ENCODE measurements at places on chromosomes 16 and 17.
A peak's percentile ranks its signal among the peaks of the same experiment; 100 is the strongest.

GRCh38 chr16:15598648-15599190 is 44.2 kb downstream of the MARF1 start:
- DNase-seq = no peak

GRCh38 chr17:51006601-51007000 is 114.1 kb downstream of the SPAG9 start:
- peak; percentile 53 for DNase-seq

DNA sequence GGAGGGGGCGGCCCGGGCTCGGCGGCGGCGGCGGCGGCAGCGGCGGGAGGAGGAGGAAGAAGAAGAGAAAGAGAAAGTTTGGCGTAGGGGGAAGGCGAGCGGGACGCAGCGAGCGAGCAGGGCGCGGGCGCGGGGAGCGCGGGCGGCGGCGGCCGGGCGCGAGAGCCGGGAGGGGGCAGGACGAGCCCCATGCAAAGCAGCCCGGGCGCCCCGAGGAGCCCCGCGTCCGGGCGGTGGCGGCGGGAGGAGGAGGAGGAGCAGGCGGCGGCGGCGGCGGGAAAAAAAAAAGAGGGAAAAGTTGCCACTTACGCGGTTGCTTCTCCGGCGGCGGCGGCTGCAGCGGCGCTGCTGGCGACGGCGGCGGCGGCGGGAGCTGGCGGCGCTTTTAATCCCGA is 10.3 kb upstream of the ZFHX3 start:
- peak; percentile 65 for DNase-seq

DNA sequence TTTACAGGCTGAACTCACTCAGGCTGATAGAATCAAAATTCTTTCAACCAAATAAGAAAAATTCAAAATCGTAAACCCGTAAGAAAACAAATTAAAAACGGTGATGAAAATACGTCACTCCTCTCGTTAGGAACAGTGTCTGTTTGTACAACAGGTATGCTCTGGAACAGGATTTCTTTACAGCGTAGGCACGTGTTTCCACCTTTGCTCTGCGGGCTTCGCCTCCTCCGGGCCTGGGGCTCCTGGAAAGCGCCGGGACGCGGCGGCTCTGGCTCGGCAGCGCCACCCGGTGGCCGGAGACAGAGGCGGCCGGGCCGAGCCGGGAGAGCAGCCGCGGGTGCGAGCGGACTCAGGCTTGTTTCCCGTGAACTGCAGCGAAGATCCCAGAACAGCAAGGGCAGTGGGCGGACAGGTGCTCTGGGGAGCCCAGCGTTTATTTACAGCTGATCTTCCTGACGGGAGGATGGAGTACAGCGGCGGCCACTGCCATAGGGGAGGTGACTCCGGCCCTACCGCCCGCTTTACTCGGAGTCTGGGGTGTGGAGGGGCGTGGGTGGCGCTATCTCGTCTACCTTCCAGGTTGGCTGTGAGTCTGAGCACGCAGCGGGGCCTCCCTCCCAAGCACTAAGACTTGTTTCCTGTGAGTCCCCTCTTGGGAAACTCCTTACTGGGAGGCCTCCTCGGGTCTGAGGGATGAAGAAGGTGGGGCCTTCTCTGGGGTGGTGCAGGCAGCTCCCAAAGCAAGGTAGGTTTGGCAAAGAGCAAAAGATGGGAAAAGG is 40.5 kb upstream of the ATP2A3 start:
- peak; percentile 44 for DNase-seq

DNA sequence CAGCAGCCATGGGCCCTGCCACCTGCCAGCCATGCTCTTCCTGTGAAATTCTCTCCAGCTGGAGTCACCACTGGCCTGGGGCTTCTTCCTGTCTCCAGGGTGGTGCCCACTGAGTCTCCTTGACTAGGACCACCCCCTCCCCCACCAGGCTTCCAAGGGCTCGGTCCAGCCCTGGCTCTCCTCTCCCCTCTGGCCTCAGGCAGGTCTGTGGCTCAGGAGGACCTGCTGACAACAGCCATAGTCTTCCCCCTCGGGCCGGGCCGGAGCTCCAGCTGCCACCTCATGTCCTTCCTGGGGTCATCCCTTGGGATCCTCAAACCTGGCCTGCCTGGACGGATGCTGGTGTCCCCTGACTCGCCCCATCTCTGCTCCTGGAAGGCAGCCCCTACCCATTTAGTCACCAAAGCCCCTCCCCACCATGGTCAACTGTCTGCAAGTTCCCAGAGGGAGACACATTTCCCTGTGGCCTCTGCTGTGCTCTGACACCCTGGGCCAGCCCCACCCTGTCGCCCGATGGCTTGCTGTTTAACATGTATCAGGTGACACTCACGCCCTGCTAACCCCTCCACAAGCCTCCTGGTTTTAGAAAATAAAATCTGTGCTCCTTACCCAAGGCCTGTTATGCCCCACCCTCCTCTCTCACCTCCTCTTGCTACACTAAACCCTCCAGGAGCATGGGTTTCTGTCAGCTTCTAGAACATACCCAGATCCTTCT is 186.2 kb downstream of the RBFOX3 start:
- DNase-seq = no peak

GRCh38 chr16:50599494-50599893 is 51.3 kb downstream of the NKD1 start:
- no peak for DNase-seq

Measured in fibroblast of skin of right biceps (primary cell).